ENCODE measurements at places on chromosomes 7 and 10. TPM values are rescaled to one million over a fixed set of nuclear protein-coding genes. Genes with fewer than 3 reads are reported as not detected.

The SYT15 gene
- 1.5 TPM for total RNA-seq

The LMOD2 gene
- not detected for total RNA-seq

DNA sequence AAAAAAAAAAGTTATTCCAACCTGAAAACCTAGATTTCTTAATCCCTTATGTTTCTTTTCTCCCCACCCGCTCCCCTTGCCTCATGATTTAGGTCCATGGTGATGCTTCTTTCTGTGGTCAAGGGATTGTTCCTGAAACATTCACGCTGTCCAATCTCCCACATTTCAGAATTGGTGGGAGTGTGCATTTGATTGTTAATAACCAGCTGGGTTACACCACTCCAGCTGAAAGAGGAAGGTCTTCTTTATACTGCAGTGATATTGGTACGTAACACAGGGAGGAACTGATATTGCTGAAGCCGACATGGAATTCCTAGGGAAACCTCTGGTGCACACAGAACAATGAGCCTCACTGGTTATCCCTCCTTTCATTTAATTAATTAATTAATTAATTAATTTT is 22.7 kb downstream of the DHTKD1 start:
- no peak for DNase-seq

DNA sequence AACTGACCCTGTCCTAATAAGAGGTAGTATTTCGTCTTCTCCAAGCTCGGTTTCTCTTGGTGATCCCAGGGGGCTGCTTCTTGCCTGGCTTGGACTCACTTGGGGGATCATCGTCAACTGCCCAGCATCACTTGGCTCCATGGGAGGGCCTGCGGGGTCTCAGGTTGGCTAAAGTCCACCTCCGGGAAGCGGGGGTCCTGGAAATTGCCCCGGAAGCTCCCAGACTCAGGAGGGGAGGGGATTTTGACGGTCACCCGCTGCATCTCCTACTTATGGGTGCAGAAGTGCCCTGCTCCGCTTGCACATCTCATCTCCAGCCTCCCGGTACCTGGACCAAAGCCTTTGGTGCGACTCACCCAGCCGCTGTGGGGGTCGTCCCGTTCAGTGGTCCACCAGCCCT is 18.7 kb downstream of the KCNK18 start:
- DNase-seq, result no peak

DNA sequence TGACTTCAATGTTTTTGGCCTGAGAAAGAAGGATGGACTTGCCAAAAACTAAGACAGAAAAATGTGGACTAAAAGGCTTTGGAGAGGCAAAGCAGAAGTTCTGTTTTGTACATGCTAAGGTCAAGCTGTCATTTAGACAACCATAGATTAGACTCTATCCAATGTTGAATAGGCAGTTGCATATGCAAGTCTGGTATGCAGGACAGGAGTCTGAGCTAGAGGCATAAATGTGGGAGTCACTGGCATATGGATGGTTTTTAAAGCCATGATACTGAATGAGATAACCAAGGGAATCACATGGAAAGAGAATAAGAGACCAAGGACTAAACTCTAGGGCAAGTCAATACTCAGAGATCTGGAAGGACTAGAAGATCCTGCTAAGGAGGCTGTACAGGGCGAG is 164.1 kb downstream of the LSM5 start:
- no peak for DNase-seq

The ATOH7 gene
- total RNA-seq, result not detected

The GSTO2 gene
- 1.4 TPM for total RNA-seq

The TRPV5 gene
- total RNA-seq, result not detected

- DNase-seq, result no peak
These were observed 151.6 kb downstream of the TMEM26 start for GRCh38 chr10:61301575-61301974.

- DNase-seq, result no peak
These were observed 2.3 kb downstream of the DDIT4 start for GRCh38 chr10:72276013-72276387.

DNA sequence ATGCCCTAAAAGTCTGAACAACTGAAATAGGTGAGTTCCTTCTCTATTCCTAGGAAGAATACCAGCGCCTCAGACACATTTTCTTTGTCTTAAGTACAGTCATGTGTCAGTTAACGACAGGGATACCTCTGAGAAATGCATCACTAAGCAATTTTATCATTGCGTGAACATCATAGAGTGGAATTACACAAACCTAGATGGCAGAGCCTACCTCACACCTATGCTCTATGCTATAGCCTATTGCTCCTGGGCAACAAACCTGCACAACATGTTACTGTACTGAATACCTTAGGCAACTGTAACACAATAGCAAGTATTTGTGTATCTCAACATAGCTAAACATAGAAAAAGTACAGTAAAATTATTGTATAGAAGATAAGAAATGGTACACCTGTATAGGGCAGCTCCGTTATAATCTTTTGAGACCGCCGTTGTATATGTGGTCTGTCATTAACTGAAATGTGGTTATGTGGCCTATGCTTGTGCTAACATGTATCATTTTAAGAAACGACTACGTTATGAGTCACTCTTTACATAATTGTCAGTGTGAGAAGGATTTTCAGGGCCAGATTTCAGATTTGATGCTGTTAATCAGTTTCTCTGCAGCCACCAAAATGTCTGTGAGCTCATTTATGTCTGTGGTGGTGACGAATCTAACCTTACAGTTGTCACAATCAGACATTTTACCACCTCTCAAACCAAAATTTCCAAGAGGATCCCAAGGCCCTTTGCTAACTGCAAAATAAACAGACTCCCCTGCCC is 66.1 kb upstream of the STK17A start:
- no peak for DNase-seq

The VGF gene
- total RNA-seq, result 0.41 TPM

GRCh38 chr10:80187060-80187459 is 18.3 kb downstream of the ANXA11 start:
- no peak for DNase-seq

DNA sequence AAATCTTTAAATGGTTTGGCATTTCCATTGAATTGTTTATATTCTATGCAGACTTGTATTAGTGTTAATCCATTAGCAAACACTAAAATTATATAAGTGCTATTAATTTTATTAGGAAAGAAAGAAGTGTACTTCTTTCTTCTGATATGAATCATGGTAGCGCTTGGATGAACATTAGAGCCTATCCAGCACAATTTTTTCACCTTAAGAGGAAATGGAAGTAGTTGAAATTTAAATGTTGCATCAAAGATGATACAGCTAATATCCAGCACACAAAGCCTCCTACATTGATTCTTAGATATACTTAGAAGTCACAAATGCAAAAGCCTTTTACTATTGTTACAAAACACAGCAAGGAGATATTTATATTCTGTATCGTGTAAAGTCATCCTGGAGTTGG is 174.5 kb downstream of the AHR start:
- no peak for DNase-seq

GRCh38 chr7:132767378-132767777 is 191.1 kb upstream of the PLXNA4 start:
- no peak for DNase-seq

GRCh38 chr7:2046581-2047565 is 185.9 kb downstream of the MAD1L1 start:
- DNase-seq, result no peak

The PMPCB gene
- 71.5 TPM for total RNA-seq

The TEX47 gene
- total RNA-seq, result not detected

The CRHR2 gene
- total RNA-seq, result not detected

- DNase-seq, result no peak
These were observed 37.2 kb upstream of the EPC1 start for GRCh38 chr10:32384171-32384570.

GRCh38 chr7:124295289-124295688 is 262.4 kb upstream of the TMEM229A start:
- DNase-seq, result no peak

The DRGX gene
- not detected for total RNA-seq

DNA sequence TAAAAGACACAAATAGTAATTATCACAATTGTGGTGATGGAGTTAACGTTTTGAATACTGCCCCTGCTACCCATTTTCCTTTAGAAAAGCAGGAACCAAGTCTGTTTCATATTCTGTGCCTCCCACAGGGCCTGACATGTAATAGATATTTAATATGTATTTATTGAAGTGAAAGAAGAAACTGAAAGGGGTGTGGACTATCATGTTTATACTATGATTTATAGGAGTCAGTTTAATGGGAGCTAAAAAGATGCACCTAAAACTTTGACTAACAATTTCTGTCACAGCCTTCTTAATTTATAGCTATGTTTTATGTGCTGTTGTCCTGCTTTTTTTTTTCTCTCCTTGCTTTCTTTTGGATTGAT is 24.1 kb upstream of the BHLHA15 start:
- DNase-seq, result no peak

DNA sequence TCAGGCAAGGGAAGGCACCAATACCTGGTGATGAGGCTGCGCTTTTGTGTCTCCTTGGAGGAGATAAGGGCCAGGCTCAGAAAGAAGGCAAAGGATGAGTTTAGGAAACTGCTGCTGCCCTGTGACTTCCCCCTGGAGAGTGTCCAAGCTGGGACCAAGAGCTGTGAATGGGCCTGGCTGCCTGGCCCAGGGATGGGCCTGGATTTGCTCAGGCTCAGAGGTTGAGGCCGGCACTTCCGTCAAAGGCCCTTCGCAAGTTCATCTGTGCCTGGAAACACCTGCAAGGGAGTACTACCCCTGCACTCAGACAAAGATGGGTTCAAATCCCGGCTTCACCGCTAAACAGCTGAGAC is 50.5 kb upstream of the NANOS1 start:
- no peak for DNase-seq

DNA sequence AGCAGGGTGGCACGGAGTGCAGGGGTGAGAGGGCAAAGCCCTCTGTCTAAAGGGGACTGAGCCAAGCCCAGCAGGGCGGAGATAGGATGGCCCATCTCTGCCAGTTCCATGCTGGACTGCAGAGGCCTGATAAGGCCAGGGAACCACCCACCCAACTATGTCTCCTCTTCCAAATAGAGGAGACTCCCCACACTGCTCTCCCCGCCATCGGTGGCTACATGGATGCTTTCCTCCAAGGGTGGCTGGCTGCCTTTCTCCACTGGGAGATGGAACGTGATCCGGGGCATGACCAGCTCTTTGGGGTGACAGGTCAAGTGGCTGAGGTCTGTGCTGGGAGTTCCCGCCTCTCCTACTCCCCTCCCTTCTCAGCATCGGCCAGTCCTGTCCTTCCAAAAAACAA is 58.1 kb upstream of the MXI1 start:
- no peak for DNase-seq

DNA sequence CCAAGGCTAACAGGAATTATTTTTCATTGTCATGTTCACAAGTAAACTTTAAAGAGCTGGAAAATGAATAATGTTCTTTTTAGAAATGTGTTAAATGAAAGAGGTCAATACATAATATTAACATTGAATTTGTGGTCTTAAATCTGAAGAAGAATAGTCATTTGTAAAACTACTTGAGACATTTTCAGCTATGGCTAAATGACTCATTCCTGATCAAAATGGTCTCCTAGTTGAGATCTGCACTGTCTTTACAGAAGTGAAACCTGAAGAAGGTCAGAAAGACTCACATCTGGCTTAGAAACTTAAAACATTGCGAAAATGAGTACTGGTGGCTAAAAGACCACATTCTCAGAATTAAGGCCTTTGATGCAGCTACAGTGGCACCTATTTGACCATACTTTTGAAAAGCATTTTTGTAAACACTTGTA is 5.9 kb downstream of the PIK3CG start:
- no peak for DNase-seq

DNA sequence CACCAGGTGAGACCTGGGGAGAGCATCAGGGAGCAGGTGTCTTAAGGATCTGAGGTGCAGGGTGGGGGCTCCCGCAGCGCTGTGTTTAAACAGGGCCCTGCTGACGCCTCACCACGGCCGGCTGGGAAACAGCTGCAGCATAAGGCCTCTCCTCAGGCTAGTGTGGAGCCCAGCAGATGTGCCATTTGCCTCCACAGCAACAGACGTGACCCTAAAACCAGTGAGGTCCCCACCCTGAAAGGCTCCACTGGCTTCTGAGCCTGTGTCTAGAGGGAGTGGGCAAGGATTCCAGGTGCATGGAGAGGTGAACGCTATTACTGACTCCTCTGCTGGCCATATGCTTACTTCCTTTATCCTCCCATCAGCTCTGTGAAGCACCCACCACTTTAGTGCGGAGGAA is 47.8 kb downstream of the SYPL1 start:
- DNase-seq, result no peak

DNA sequence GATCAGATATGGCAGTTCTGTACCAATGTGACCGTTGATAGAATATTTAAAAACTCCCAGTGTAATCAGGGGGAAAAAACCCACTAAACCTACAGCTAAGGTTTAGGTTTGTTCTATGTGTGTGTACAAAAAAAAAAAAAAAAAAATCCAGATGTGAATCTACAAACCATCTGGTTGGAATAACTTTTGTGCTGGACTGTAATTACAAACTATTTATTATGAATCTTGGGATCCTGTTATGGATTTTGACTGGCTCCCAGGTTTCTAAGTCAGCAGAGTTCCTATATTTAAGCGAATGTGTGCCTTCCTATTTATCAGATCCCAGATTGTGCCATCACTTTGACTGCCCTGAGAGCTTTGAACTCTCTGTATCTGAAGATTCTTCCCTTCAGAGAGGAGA is 29.1 kb downstream of the BMPER start:
- DNase-seq, result no peak

The RARRES2 gene
- not detected for total RNA-seq

GRCh38 chr7:87510411-87510875 is 35.0 kb upstream of the ABCB4 start:
- DNase-seq, result no peak

GRCh38 chr7:78924581-78924980 is 528.9 kb downstream of the MAGI2 start:
- no peak for DNase-seq

Measured in activated T-helper 2 cell treated with anti-CD3 and anti-CD28 coated beads, Interferon-gamma antibody, Interleukin-2, Interleukin-4, amounts not matched to agents 10 μg/mL and 5 μg/mL and 100 μg/mL, durations not matched to agents 14 hours and 24 hours and 36 hours (primary cell).